Activated effector memory CD4-positive, alpha-beta T cell treated with anti-CD3 and anti-CD28 coated beads, Interleukin-2, amount 50 U/mL, for 16 hours (primary cell): ENCODE measurements at places on chromosomes 13 and 19.

- no peak for DNase-seq
These were observed 1.0 kb downstream of the SCN1B start for GRCh38 chr19:35031072-35031881.

GRCh38 chr19:54188215-54188871 is 1.0 kb downstream of the MBOAT7 start:
- DNase-seq, result peak; percentile 91

DNA sequence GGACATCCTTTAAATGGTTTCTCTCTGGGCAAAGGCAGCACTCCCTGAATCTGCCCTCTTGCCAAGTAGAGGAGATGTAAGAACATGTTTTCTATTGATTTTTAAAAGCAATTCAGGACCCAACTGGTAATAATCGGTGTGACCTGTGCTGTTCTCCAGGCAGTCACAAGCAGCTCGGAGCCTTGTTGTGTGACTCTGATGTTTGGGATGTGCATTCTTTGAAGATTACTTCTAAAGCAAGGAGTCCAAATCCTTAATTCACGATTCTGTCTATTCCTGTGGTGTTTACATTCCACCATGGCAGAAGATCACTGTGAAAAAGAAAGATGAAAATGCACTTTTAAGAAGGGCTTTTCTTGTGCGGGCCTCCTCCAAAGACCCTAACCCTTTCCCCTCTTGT is 122.3 kb upstream of the ZNF536 start:
- DNase-seq, result no peak

DNA sequence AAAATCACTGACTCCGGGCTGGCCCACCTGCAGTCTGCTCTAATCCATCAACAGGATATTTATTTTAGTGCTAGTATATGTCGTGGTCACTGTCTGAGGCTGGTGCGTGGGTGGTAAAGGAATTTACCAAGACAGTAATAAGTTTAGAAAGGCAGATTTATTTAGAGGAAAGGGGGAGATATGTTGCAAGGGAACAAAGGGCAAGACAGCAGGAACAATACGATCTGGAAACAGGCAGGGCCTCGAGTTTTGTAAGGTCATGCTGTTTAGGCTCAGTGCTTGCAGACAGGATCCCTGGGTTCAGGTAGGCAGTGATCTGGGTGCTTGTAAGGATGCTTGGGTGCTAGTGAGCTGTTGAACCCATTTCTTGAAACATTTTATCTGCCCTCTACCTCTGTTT is 748.2 kb upstream of the SLITRK5 start:
- DNase-seq, result no peak

DNA sequence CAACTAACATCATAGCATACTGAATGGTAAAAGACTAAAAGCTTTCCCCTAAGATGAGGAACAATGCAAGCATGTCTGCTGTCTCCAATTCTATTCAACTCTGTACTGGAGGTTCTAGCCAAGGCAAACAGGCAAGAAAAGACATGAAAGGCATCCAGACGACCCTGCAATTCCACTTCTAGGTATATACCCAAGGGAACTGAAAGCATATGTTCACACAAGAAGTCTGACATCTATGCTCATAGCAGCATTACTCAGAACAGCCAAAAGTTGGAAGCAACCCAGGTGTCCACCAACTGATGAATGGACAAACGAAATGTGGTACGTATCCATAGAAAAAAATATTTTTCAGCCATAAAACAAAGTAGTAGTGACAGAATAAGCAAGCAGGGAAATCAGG is 39.1 kb downstream of the PEPD start:
- no peak for DNase-seq

DNA sequence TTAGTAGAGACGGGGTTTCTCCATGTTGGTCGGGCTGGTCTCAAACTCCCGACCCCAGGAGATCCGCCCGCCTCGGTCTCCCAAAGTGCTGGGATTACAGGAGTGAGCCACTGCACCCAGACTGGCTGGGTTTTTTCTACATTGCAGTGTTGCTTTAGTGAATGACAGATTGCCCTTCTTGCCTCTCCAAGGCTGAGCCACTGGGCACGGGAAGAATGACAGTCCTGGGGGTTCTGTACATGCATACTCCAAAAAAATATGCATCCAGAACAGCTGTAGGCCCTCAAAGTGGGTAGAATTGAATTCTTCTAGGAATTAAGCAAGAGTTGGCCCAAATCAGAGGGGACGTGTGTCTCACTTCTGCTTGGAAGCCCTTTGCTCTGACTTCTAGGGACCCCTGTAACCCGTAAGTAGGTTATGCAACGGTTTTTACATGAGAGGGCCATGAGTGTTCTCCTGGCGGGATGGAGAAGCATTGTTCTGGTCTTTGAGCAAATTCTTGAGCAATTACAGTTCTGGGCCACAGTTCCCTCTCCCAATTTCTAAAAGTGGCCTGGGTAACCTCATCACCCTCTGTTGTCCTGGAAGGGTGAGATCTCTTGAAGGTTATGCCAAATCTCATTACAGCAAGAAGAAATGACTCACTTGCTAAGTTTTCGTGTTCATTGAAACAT is 3.6 kb downstream of the ACTN4 start:
- DNase-seq, result no peak

GRCh38 chr19:1041835-1042685 is 2.2 kb downstream of the ABCA7 start:
- DNase-seq, result no peak

GRCh38 chr13:107293924-107294323 is 726.0 kb upstream of the ARGLU1 start:
- DNase-seq, result no peak

- no peak for DNase-seq
These were observed 2.5 kb downstream of the NDUFA3 start for GRCh38 chr19:54104998-54105715.

- DNase-seq, result no peak
These were observed 121.1 kb downstream of the FLT1 start for GRCh38 chr13:28373810-28374209.

DNA sequence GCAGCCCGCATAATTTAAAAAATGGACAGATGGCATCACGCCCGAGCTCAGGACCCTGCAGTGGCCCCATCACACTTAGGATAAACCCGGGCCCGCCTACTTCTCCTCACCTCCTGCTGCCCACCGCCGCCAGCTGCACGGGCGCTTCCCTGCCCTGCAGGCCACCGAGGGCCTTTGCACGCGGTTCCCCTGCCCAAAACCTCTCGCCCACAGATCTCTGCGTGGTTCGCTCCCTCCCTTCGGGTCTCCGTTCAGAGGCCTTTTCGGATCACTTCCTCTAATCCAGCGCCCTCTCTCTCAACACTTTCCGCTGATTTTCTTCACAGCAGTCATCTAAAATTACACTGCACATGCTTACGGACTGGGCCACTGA is 1.8 kb downstream of the SHISA7 start:
- no peak for DNase-seq

DNA sequence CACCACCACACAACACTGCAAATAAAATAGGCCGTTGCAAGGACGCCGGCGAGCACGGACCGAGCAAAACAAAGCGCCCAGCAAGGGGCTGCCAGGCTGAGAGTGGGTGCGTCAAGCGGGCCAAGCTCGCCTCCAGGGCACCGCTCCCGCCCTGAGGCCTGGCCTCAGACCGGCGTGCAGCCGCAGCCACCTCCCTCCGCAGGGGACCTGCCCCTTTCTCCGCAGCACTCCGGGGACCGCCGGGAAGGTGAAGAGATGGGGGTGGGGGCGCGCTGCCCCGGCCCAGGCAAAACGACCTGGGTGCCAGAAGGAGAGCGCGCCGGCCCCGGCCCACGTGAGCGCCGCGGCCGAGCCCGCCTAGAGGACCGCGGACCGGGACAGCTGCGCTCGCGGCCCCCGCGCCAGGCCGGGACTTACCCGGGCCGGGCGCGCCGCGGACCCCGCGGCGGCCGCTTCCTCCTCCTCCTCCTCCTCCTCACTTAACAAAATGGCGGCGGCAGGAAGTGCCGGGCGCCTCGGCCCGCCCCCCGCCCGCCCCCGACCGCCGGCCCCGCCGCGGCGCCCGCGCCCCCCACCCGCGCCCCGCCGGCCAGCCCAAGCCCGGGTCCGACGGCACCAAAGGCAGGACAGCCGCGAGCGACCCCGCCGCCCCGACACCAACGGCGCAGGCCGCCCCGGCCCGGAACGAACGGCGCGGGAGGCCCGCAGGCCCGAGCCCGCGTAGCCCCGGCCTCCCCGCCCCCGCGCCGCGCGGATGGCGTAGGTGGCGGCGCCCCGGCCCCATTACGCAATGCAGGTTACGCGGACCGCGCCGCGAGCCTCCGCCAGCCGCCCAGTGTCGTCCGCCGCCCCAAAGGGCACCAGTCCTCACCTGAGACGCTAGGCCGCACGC is 674 bp downstream of the BRD4 start:
- DNase-seq, result peak; percentile 88

GRCh38 chr19:35127871-35128270 is 7.0 kb downstream of the LGI4 start:
- DNase-seq, result no peak

- DNase-seq, result no peak
These were observed 44.7 kb upstream of the ZNF30 start for GRCh38 chr19:34881982-34882381.

DNA sequence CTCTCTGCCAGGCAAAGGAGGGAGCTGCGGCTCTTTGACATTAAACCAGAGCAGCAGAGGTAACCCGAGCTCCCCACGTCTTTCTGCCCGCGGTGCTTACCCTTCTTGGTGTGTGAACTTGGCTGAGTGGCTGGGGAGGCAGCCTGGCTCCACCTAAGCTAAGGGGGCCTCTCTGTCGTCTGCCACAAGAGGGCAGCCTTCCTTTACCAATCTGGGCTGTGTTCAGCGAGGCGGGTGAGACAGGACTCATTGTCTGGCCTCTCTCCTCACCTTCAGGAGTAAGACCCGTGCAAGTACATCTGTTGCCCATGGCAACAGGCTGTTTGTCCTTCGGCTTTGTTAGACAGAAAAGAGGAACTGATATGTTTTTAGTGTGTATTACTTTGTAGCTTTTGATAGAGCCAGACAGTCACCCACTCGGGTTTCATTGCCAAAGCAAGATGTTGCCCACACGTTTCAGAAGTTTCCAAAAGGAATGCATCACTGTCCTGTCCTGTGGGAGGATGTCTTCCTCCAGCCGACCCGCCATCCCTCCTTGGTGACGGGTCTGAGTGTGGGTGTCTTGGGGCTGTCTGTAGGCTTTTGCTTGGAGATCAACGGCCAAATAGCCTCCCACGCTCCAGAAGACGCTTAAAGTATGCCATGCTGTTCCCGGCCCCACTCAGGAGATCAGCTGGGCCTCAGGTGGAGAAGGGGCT is 4.6 kb downstream of the POP4 start:
- peak; percentile 93 for DNase-seq

GRCh38 chr19:13038306-13039210 is 43.3 kb downstream of the NFIX start:
- DNase-seq, result no peak

- no peak for DNase-seq
These were observed 92.7 kb downstream of the COL4A2 start for GRCh38 chr13:110399801-110400200.

GRCh38 chr19:2101417-2102335 is 5.0 kb downstream of the IZUMO4 start:
- DNase-seq, result no peak

DNA sequence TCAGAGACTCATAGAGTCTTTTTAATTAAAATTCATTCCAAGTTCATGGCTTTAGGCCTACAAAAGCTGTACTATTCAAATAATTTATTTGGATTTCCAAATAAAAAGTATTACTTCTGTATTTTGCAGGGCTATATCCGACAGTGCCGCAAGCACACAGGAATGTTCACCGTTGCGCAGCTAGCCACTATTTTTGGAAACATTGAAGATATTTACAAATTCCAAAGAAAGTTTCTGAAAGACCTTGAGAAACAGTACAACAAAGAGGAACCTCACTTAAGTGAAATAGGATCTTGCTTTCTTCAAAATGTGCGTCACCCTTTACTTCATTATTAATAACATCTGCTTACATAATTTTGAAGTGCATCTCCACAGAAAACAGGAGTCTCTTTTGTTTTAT is 20.5 kb upstream of the C1QTNF9 start:
- no peak for DNase-seq

DNA sequence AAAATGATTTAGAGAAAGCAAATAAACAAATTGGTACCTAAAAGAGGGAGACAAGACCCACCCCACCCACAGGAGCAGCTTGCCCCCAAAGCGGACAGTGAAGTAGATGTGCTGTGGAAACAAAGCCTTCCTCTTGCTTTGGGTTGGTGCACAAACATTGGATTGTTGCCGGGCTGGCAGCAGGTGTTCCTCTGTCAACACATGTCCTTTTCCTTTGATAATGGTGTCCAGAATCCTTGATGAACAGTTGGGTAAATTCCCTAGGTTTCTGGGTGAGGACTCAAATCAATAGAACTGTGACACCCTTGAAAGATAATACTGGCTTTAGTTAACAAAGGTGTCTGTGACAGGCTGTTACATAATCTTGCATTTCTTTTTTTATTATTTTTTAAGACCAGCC is 311.8 kb downstream of the SPRY2 start:
- no peak for DNase-seq

DNA sequence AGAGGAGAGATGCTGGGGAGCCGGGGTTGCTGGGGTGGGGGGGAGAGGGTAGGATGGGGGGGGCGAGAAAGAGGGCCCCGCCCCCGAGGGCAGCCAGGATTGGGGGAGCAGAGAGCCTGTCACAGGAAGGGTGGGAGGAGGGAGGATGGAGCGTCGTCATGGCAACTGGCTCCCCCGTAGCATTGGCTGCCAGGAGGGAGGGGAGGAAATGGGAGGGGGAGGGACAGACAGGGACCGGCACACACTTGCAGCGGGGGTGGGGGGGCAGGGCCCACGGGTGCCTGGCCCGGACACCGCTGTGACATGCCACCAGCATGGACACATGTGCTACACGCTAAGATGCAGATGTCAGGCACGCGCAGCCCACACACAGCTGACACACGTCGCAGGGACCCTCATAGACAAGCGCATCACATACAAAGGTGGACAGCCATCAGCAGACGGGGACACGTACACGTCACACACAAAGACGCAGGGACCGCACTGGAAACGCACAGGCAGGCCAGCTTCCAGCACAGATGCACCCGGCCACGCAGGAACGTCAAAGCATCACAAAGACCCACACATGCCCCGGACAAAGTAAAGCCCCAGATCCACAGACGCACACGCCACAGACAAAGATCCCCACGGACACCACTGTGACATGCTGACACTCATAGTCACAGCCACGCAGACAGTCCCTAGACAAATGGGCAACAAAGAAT is at the start of gene LMTK3:
Gene LMTK3, minus strand, starts transcription at position 36 of the 704 bp plus-strand sequence. CDS start 259 bp downstream, outside the sequence.
- DNase-seq, result peak; percentile 90

GRCh38 chr19:5052945-5053485 is 84.1 kb downstream of the KDM4B start:
- no peak for DNase-seq

- DNase-seq, result no peak
These were observed 1.6 kb downstream of the ARRDC2 start for GRCh38 chr19:18009412-18010066.
